ENCODE measurements at places on chromosomes 16 and 17.

DNA sequence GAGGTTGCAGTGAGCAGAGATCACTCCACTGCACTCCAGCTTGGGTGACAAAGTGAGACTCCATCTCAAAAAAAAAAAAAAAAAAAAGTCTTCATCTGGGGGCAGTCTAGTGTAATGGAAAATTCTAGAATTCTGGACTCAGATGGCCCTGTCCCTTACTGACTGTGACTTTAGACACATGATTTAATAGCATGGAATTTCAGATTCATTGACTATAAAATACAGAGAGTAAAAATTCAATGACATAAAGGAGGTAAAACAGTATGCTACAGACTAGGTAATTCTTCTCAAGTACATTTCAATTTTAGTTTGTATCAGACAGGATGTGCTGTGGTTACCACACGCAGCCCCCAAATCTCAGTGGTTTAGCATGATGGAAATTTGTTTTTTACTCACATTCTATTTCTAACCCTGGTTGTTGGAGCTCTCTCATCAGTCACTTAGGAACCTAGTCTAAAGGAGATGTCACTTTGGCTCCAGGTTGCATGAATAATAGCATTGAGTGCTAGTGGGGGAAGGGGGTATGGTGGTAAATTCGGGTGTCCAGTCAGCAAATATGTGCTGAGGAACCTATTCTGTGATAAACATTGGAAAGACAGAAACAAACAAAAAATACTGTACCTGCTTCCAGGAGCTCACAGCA is 444.0 kb downstream of the XYLT1 start:
- no peak for DNase-seq

- DNase-seq = no peak
Observed at GRCh38 chr17:82245134-82246039, 16.5 kb downstream of the SLC16A3 start.

- no peak for DNase-seq
Observed at GRCh38 chr17:305090-305976, 47.3 kb downstream of the RPH3AL start.

DNA sequence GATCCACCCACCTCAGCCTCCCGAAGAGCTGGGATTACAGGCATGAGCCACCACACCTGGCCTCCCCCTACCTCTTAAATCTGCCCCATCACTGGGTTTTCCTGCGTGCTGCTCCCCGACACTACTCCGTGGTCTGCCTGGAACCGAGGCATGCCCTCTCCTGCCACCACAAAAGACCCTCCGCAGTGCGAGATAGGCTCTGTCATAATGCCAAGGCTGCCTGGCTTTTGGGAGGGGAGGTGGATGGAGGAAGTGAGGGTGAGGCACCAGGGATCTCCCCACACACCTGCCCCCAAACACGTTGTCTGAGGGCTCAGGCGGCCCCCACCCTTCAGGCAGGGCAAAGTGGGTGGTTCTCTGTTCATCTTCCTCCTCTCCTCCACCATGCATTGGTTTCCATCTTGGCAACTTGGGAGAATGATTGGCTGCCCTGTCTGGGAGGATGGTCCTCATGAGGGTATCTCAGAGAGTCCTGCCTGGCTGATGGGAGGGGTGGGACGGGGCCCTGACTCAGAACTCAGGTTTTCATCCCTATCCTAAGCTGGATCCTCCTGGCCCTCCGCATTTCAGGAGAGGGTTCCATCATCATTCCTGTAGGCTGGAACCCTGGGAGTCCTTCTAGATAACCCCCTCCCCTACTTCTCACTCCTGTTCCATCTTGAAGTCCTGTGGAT is 23.2 kb downstream of the IGFBP4 start:
- DNase-seq = no peak

- no peak for DNase-seq
Observed at GRCh38 chr17:7223375-7223774, 3.6 kb downstream of the ACADVL start.

- no peak for DNase-seq
Observed at GRCh38 chr17:39872751-39873150, 4.7 kb downstream of the ZPBP2 start.

- no peak for DNase-seq
Observed at GRCh38 chr17:38728290-38728831, 1.8 kb upstream of the CISD3 start.

GRCh38 chr17:1755252-1755826 is 6.5 kb upstream of the SERPINF1 start:
- no peak for DNase-seq

GRCh38 chr16:56514845-56515244 is 5.0 kb downstream of the BBS2 start:
- DNase-seq = no peak

- no peak for DNase-seq
Observed at GRCh38 chr17:1914661-1915083, 84.9 kb downstream of the RPA1 start.

- DNase-seq = no peak
Observed at GRCh38 chr16:89887243-89887642, 13.9 kb downstream of the TCF25 start.

- DNase-seq = no peak
Observed at GRCh38 chr17:35784895-35785294, 10.5 kb downstream of the MMP28 start.

DNA sequence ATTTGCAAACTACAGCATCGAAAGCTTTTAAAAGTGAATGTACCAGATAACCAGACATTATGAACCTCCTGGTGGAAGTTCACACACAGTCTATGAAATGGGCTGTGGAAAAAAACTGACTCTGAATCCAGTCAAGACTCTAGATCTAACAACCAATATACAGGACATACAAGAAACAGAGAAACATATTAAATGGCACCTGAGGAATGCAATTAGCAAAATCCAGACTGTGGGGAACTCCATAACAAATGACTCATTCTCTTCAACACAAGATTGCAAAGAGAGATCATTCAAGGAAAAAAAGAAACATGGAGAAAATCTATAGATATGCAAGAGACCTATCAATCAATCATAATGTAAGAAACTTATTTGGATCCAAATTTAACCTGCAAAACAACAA is 119.0 kb downstream of the MYO1D start:
- DNase-seq = no peak

DNA sequence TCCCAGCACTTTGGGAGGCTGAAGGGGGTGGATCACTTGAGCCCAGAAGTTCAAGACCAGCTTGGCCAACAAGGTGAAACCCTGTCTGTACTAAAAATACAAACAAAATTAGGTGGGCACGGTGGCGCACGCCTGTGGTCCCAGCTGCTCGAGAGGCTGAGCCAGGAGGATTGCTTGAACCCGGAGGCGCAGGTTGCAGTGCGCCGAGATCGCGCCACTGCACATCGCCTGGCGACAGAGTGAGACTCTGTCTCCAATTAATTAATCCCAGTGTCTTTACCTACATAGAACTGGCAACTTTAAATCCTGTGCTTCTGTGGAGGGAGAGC is 1.5 kb upstream of the ELOB start:
- no peak for DNase-seq

DNA sequence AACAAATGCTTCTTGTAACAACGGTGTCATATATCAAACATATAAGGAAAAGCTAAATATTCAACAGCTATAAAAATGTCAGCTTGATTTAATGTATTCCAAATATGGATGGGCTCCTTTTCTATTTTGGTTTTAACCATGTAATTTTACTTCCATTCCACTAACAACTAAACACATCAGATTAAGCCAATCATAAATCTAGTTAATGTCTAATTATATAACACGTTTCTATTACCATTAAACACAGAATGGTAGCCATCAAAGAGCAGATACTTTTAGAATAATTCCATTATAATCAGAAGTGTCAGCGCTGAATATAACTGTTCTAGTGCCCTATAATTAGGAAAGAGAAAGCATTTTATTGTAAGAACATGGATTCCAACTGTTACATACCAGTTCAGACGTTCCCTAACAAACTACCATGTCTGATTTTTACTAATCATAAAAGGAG is 10.0 kb downstream of the CMC2 start:
- DNase-seq = no peak

- no peak for DNase-seq
Observed at GRCh38 chr16:69620573-69620972, 54.8 kb downstream of the NFAT5 start.

- no peak for DNase-seq
Observed at GRCh38 chr16:81817296-81817695, 38.2 kb downstream of the PLCG2 start.

DNA sequence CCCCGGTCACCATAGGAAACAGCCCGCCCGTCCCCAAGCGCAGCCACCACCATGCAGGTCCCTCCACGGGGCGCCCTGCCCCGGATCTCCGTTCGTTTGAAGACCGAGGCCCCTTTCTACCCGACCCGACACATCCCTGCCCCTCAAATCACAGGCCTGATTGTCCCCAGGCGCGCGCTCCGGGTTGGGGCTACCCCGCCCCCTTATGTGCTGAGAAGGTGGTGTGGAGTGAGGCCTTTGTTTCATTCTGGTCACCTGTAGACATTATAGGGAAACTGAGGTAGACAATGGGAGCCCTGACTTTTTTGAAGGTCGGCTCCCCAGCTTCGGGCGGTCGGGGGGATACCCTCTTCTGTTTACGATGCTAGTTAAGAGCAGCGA is 763 bp upstream of the ACTG1 start:
- peak; percentile 57 for DNase-seq

- DNase-seq = no peak
Observed at GRCh38 chr17:81566461-81567126, 14.4 kb upstream of the FAAP100 start.

DNA sequence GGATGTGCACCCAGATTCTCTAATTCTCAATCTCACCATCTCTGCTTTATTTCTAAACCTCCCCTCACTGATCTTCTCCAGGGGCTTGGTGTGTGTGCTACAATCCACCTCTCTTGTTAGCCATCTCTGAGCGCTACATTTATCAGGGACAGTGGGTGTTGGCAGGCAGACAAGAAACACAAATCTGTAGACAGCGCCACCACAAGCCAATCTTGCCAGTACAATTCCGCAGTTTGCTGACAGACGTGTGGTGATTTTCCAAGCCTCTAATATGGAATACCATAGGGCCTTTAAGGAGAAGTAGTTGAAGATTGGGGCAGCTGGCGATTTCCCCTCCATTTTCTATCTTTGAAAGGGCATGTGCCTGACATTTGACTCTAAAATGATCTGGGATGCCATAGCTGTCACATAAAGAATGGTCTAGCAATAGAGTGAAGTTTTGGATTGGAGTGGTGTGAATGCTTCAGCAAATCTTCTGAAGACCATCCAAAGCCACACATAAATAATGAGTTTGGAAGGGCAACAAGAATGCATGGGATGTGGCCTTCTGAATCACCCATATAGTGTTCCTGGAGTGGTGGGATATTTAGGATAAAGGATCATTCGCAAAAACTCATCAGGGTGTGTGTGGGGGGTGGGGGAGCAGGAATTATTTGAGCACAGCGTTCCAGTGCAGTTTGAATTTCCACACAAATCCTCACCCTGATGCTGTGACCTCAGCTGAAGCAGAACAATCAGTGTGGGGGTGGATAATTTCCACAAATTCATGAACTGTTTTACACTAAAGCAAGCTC is 12.0 kb upstream of the ANKFN1 start:
- DNase-seq = no peak

GRCh38 chr17:73743518-73744201 is 99.4 kb upstream of the SDK2 start:
- DNase-seq = no peak

GRCh38 chr16:27699540-27699939 is 149.6 kb downstream of the KATNIP start:
- no peak for DNase-seq

- DNase-seq = no peak
Observed at GRCh38 chr16:9027070-9027799, 63.5 kb upstream of the USP7 start.

DNA sequence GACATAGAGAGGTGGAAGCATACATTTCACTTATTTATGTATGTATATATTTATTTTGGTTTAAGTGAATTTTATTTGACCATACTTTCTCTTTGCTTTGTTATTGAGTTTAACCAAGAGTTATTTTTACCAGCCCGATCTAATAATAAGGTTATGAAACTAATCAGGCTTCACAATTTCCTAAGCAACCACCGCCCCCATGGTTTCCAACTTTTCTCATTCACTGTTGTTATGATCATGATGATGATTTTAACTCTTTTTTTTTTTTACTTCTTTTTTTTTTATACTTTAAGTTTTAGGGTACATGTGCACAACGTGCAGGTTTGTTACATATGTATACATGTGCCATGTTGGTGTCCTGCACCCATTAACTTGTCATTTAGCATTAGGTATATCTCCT is 30.6 kb downstream of the DNAH9 start:
- no peak for DNase-seq

GRCh38 chr16:12060751-12061150 is 84.2 kb downstream of the SNX29 start:
- no peak for DNase-seq

DNA sequence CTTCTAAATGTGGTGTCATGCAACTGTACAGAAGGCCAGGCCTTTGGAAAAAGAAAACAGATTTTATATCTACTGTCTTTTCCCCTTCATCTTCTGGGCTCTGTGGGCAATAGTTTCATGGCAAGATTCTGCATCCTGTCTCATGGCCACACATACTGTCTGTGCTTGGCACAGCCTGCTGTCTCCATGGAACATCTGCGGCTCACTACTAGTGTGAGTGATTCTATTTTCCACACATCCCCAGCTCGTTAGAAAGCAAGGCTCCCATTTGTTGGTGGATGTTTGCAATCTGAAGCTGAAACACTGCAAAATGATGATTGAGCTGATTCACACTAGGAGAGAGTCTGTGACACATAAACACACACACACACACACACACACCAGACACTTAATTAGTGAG is 32.4 kb downstream of the CACNG3 start:
- DNase-seq = no peak

- DNase-seq = no peak
Observed at GRCh38 chr17:39132192-39132610, 19.2 kb downstream of the PLXDC1 start.

- DNase-seq = no peak
Observed at GRCh38 chr17:79633154-79633553, 22.3 kb upstream of the RBFOX3 start.

- DNase-seq = no peak
Observed at GRCh38 chr17:18980682-18981334, 23.8 kb downstream of the FAM83G start.

- DNase-seq = no peak
Observed at GRCh38 chr16:86085161-86085611, 186.2 kb downstream of the IRF8 start.

DNA sequence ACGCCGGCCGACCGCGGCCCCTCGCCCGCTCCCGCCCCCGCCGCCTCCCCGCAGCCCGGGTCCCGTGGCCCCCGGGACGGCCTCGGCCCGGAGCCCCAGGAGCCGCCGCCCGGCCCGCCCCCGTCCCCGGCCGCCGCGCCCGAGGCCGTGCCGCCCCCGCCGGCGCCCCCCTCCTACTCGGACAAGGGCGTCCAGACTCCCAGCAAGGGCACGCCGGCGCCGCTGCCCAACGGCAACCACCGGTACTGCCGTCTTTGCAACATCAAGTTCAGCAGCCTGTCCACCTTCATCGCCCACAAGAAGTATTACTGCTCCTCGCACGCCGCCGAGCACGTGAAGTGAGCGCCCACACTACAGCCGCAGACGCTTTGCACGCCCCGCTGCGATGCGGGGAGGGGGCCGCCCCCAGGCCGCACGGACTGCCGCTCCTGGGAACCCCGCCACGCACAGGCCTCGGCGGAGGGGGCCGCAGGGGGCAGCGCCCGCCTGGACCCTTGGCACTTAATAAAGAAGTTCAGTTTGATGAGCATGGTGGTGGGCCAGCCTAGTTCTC is 35.5 kb upstream of the ZC3H18 start:
- DNase-seq = peak; percentile 49

GRCh38 chr16:14028202-14028601 is 42.9 kb upstream of the MRTFB start:
- DNase-seq = no peak
